ENCODE measurements at places on chromosomes 4 and X.

DNA sequence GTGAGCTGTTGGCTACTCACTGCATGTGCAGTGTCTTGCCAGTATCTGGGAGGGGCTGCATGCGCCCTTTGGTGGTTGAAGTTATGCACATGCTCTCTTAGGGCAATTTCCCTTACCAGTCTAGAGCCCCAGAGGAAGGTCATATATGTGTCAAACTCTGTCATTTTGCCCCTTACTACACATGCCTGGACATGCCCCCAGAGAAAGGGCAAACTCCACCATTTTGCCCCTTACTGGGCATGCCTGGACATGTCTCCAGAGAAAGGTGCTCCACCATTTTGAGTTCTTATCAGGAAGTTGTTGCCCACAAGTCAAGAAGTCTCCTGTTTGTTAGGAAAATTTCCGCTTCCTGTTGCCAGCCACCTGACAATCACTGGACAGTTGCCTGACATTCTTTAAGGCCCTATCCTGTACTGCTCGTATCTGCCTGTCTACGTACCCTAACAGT is 56.4 kb upstream of the PLAC8 start:
- H3K36me3 ChIP-seq = peaks cover 2% of the 10 kb centered on the region
- peaks cover 29% of the 10 kb centered on the region for H3K4me1 ChIP-seq
- H3K27ac ChIP-seq = no peak overlapping the region
- H3K4me3 ChIP-seq = no peak overlapping the region

- H3K4me3 ChIP-seq = no peak overlapping the region
- no peaks in the 10 kb centered on the region for H3K36me3 ChIP-seq
- no peaks in the 10 kb centered on the region for H3K27me3 ChIP-seq
- no peaks in the 10 kb centered on the region for H3K4me1 ChIP-seq
Observed at GRCh38 chr4:161249779-161250440, 913.9 kb downstream of the FSTL5 start.

DNA sequence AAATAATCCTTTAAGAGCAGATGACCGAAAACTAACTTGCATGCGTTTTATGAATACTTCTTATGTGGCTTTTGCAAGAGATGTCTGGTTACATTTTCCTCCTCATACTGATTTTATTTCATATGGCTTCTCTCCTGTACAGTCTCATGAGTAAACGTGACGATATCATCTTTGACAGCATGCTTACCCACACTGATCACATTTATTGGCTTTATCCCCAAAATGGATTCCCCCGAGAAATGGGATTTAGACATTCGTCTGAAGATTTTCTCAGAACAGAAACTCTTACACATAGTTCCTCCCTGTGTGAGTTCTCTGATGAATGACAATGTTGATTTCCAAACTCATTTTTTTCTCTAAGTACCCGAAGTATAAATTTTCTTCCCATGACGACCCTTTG is 939.7 kb upstream of the LCORL start:
- DNase-seq = no peak
- H3K36me3 ChIP-seq = no peaks in the 10 kb centered on the region
- H3K27me3 ChIP-seq = no peaks in the 10 kb centered on the region
- no peak overlapping the region for H3K4me3 ChIP-seq
- H3K4me1 ChIP-seq = no peaks in the 10 kb centered on the region
- no peak overlapping the region for H3K27ac ChIP-seq

GRCh38 chr4:150382028-150382427 is 199.9 kb upstream of the MAB21L2 start:
- no peak for DNase-seq
- no peak overlapping the region for H3K4me3 ChIP-seq
- H3K27ac ChIP-seq = no peak overlapping the region

GRCh38 chr4:24973404-24973746 is 57.4 kb downstream of the LGI2 start:
- no peak overlapping the region for H3K4me3 ChIP-seq
- no peak overlapping the region for H3K27ac ChIP-seq
- H3K27me3 ChIP-seq = peaks cover 70% of the 10 kb centered on the region

DNA sequence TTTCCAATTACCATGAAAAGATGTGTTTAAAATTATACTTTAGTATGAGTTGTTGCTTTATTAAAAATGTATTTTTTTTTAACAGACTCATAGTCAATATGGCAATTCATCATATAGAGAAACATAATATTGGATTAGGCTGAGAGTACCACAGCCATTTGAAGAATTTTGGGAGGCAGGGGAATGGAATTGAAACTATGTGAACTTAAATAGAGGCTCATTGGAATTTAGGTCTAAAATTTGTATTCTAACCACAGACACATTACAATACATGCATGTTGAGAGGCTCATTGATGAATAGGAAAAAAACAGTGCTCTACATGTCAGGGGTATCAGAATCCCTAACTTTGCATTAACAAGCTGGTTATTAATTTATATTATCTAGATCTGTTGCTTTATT is 269.6 kb downstream of the DKK2 start:
- no peaks in the 10 kb centered on the region for H3K27me3 ChIP-seq
- no peaks in the 10 kb centered on the region for H3K4me1 ChIP-seq
- no peak overlapping the region for H3K27ac ChIP-seq
- no peak for DNase-seq
- no peaks in the 10 kb centered on the region for H3K36me3 ChIP-seq

- H3K36me3 ChIP-seq = no peaks in the 10 kb centered on the region
- H3K27ac ChIP-seq = no peak overlapping the region
- H3K4me1 ChIP-seq = no peaks in the 10 kb centered on the region
- no peak overlapping the region for H3K4me3 ChIP-seq
Observed at GRCh38 chr4:41713768-41714167, 34.8 kb downstream of the PHOX2B start.

- H3K4me3 ChIP-seq = no peak overlapping the region
- DNase-seq = no peak
- H3K27ac ChIP-seq = no peak overlapping the region
- H3K27me3 ChIP-seq = peaks cover 25% of the 10 kb centered on the region
- H3K4me1 ChIP-seq = no peaks in the 10 kb centered on the region
- H3K36me3 ChIP-seq = no peaks in the 10 kb centered on the region
Observed at GRCh38 chr4:139575072-139575471, 19.1 kb upstream of the SETD7 start.

DNA sequence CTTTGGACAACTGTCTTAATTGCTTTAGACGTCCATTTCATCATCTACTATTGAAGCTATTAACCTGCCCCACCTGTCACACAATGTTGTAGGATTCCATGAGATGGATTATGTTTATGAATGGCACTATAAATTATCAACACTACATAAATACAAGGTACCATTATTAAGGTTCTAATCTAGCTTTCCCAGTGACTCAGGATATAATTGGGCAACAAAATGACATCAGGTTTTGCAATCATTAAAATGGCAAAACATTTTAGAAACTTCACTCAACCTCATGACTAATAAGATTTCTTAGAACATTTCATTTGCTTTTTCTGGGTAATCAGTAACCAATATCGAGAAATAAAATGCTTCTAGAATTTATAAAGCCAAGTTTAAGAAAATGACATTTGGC is 9.2 kb downstream of the HOPX start:
- H3K27me3 ChIP-seq = no peaks in the 10 kb centered on the region
- H3K4me1 ChIP-seq = no peaks in the 10 kb centered on the region
- no peaks in the 10 kb centered on the region for H3K36me3 ChIP-seq

DNA sequence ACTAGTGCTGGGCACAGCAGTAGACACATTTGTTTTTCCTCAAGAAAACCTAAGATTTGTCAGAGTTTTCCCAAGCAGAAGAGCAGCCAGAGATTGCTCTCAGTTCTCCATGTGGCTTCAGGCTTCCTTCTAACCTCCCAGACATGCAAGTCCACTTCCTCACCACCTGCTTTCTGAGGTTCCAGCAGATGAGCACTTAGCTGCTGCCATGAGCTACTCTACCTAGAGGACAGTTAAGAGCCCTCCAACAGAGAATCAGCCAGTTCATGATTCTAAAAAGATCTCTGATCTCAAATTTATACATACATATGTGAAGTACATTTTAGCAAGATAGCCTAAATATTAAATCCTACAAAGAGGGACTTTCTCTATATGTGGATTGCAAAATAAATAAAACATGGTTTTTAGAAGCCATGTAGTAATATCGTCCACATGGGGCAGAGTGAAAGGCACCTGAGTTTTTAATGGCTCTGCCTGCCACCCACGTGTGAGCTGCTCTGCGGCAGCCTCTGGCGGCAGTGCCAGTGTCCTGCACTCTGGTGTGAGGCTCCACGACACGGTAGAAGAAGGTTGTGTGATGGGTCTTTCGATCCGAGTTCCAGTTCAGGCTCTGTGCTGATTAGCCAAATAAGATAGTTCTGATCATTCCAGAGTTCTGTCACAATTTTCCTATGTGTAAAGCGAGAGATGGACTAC is 10.3 kb downstream of the CYP4V2 start:
- H3K4me1 ChIP-seq = peaks cover 27% of the 10 kb centered on the region
- no peak for DNase-seq
- H3K27me3 ChIP-seq = no peaks in the 10 kb centered on the region
- peaks cover 6% of the 10 kb centered on the region for H3K36me3 ChIP-seq
- peak overlapping the region; percentile 36 for H3K4me3 ChIP-seq
